ENCODE measurements at places on chromosomes 12 and 14.

DNA sequence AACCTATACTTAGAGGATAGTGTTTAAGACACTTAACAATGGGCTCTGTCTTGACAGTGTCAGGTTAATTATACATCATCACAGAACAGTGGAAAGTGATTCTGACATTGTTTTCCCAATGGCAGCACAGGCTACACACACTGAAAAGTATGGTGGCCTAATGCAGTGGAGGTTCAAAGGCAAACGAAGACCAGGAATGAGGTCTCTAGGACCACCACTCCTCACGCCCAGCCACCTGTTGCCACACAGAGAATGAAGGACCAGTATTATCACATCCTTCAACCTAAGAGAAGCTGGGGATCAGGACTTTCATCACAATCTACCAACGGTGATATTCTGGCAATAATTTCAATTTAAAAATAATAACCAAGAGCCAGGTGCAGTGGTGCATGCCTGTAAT is 34.5 kb upstream of the CDK2AP1 start:
- no peak for DNase-seq

DNA sequence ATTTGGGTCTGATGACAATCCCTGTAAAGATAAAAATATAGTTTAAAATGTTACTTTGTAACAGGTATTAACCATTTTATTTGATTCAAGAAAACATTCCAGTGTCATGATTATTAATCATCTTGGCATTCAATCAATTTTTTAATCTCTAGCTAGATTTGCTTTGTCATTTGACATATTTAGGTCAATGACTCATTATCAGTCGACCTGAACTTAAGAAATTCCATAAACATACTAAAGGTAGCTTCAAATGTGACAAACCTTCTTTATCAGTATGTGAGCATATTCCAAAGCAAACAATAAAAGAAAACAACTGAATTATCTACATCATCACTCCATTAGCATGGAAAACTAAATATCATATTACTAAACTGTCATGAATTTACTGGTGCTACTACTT is 50.8 kb upstream of the CDKL1 start:
- no peak for DNase-seq

DNA sequence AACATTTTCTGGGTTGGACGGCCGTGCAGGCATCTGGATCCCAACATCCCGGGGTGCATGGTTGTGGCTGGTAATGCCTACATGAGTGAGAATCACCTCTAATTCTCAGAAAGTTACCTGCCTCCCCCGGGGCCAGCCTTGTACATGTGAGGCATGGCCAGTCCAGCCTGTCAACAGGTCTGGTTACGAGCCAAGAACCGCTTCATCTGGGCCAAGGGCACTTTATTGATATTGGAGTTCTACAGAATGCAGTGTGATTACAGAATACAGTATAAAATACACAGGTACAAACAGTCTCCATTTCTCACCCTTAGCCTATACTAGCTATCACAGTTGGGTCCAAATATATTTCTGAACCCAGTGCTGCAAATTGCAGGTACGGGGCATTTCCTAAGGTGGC is 84.9 kb upstream of the EVL start:
- DNase-seq = no peak

DNA sequence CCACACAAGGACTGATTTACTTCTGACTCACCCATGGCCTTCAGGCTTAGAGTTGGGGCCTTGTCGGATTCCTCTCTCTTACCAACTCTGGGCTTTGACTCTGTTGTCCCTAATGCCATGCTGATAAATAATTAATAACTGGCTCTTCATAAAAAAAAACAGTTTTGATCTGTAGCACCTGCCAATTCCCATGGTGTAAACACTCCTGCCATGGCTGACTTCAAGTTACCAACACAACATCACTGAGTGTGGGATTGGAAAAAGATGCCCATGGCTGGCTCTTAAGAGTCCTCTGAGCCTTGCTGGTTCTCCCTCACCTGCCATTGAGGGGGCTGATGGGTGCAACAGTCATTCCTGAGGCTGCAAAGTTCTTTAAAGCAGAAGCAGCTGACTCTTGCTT is 104.8 kb downstream of the KIF26A start:
- no peak for DNase-seq

DNA sequence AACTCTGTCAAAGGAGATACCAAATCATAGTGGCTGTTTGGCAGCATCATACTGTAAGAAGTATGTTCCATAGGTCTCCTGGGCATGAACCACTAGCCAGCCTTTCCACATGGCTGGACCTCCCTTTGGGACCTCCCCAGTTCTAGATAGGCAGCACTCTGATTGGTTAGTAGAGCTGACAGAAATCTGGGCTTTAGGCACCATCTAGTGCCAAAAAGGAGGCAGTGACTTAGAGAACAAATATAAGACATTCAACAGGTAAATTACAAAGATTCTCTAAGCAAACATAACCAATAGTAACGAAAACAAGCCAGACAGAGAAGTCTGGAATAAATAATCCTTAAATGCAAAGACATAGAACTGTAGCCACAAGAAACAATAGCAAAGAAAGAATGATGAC is 148.0 kb upstream of the PDE3A start:
- DNase-seq = peak; percentile 75

- peak; percentile 91 for DNase-seq
Observed at GRCh38 chr12:103840876-103841689, at the start of gene NT5DC3. Gene NT5DC3 (minus strand): TSS chr12:103841234. CDS start chr12:103841156, 78 bp downstream.

GRCh38 chr14:102211240-102211639 is 71.5 kb downstream of the WDR20 start:
- DNase-seq = no peak

GRCh38 chr14:95092723-95093122 is 64.6 kb downstream of the DICER1 start:
- no peak for DNase-seq

DNA sequence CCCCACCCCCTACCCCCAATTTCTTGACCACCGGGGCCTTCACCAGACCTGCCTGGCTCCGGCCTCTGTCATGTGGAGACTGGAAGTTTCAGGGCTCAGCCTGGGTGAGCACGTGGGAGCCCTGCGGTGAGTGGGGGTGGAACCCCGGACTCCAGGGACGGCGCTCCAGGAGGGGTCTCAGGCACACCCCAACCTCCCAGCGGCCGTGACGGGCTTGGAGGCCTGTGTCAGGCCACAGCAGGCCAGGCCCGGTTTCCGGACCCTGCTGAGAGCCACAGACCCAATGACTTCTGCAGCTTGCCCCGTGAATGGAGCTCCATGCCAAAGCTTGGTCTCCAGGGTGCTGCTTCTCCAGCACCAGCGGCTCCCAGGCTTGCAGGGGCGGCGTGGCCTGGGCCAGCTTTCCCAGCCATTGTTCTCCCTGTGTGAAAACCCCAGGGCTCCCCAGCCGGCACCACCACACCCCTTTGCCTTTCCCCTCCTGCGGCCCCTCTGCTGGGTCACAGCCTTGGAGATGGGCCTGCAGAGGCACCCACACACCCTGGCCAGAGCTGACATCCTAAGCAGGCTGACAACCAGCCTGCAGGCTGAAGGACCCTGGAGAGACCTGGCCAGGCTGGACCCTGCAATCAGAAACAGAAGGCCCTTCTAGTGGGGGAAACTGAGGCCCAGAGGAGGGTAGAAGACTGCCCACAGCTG is 186.2 kb upstream of the C14orf180 start:
- peak; percentile 61 for DNase-seq

DNA sequence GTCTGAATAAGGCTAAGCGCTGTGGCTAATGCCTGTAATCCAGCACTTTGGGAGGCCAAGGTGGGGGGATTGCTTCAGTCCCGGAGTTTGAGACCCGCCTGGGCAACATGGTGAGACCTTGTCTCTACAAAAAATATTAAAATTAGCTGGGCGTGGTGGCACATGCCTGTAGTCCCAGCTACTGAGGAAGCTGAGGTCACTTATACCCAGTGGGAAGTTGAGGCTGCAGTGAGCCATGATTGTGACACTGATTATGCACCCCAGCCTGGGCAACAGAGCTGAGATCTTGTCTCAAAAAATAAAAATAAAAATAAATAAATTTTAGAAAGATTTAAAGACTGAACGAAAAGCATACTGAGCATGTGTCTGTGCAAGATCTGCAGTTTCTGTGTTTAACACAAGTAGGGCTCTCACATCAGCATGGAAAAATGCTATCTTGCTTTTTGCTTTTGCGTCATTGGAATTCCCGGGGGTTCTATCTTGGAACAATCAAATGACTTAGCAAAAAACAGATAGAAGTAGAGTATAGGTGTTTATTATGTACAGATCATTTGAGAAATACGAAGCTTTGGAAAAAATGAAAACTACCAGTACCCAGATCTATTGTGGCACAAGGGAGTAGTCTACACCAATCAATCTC is 161.9 kb downstream of the CAPZA3 start:
- no peak for DNase-seq

DNA sequence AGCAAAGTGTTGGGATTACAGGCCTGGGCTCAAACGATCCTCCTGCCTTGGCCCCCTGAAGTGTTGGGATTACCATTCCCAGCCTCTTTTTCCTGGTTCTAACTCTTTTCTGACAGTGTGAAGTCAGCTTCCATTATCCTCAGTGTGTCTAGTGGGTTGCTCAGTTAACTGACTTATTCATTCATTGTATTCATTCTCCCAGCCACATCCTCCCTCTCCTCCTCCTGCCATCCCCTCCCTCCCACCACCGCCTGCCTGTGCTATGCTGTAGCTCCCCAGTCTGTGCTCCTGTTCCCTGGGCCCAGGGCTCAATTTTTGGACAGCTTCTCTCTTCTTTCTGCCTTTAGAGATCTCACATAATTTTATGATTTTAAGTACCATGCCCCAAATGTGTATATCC is 19.4 kb downstream of the ATP6V0A2 start:
- DNase-seq = no peak

DNA sequence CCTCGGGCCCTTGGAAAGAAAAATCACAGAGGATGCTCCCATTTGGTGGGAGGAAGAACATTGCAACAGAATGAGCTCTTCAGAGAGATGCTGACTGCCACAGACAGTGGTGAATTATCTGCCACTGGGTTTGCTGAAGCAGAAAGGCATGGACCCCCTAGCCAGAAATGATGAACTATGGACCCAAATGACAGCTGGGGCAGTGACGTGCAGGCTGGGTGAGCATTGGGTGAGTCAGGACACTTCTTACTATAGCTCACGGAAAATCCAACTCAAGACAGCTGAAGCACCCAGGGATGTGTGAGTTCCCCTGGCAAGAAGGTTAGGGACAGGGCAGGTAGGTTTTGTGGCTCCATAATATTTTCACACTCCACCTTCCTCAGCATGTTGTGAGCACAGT is 993.2 kb downstream of the BCL11B start:
- no peak for DNase-seq

DNA sequence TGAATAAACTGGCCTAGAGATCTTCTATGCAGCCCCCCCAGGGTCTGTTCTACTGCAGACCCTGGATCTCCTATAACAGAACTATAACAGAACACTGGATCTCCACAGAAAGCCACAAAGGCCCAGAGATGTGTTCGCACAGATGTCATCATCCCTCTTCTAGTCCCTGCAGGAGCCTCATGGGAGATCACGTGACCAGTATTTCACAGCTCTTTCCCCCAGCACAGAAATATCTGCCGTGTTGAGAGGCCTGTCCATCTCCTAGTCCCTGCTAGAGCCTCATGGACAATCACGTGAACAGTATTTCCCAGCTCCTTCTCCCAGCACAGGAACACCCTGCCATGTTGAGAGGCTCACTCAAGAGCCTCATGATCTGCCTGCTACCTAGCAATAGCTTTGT is 331.7 kb downstream of the NRXN3 start:
- no peak for DNase-seq

DNA sequence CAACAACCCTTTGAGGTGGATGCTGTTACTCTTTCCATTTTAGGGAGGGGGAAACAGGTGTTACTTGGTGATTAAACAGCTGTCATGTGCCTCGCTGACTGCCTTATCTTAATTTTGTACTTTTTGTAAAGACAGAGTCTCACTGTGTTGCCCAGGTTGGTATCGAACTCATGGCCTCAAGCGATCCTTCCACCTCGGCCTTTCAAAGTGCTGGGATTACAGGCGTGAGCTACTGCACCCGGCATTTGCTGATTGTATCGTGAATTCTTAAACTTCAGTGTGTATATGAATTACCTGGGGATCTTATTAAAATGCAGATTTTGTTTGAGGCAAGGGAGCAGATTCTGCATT is 659 bp downstream of the PSMD9 start:
- DNase-seq = no peak

- no peak for DNase-seq
Observed at GRCh38 chr14:93232159-93232558, 25.1 kb downstream of the UBR7 start.

GRCh38 chr14:94650806-94651805 is 38.9 kb downstream of the SERPINA3 start:
- DNase-seq = no peak

DNA sequence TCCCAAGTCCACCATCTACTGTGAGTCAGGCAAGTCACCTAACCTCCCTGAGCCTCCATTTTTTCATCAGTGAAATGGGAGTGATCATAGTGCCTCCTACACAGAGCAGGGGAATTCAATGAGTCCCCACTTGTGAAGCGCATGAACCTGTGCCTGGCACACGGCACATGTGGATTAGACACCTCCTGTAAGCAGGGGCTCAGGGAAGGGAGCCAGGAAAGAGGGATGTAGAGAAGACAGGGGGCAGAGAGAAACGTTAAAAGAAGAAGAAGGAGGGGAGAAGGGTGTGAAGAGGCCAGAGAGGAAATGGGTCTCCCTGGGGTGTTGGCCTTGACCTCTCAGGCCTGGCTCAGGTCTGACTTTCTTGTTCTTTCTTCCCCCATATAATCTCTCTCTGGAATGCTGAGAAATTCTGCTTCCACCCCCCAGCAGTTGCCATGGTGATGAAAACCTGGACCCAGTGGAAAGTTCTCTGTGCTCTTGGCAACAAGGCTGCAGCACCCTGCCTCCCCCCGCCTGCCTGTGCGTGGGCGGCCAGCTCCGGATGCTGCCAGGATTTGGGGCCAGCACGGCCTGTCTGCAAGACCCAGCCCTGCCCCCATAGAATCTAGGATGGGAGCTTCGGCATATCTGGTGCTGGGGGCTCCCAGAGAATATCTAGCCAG is 94.5 kb downstream of the CALM1 start:
- no peak for DNase-seq

DNA sequence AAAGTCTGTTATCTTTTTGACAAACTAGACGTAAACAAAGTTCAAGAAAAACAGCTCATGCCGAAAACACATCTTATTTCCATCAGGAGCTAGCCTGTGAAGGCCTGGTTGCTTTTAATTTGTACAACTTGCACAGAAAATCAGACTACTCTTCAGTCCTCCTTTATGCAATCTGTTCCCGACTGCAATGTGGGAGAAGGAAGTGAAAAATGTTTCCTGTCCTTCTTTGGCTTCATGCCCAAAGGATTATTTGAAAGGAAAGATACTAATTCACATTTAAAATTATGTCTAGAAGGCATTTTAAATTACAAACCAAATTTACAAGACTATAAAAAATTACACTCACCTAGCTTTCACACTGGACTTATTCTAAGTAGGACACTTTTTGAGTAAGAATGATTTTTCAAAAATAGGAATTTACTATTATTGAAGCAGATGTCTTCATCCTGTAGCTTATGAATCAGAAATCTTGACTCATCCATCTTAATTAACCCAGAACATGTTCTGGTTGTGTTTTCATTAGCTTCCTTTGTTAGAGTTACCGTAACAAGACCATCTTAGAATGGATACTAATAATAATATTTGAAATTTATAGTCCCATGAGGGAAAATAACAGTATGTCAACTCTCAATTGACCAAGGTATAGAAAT is 272.6 kb downstream of the PRKD1 start:
- no peak for DNase-seq

Data from Karpas-422 (cell line).